Suppressor macrophage (primary cell): ENCODE measurements at places on chromosomes 6 and 20.

- DNase-seq: no peak
Observed at GRCh38 chr20:41052742-41053419, 24.3 kb downstream of the TOP1 start.

DNA sequence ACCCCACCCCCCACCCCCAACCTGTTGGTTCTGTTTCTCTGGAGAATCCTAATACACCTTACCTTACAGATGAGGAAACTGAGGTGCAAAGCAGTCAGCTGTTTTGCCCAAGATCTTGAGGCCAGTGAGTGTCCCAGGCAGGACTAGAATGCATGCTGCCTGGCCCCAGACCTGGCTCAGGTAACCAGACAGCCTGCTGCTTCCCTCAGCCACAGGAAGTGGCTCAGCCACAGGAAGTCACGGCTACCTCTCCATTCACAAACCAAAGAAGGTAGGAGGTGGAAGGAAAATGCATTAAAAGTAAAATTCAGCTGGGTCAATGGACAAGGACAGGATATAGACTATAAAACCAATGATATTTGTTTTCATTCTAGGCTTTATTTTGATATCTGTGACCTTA lies 517.6 kb downstream of the CD83 start:
- DNase-seq: no peak

DNA sequence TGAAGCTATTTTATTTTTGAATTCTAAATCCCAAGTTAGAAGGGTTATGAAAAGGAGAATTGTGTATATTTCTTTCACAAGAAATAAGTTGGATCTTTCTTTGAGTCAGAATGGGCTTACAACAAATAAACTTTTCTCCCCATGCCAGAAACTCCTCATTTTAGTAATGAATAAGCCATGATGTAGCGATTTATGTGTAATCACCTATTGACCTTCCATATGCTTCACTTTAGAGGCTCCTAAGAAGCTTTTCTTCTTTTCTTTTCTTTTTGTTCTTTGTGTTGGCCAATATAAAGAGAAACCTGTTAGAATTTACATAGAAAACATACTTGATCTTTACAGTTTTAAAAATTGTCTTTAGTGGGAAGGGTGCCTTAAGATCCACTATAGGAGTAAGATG lies 370.2 kb downstream of the UTRN start:
- no peak for DNase-seq

DNA sequence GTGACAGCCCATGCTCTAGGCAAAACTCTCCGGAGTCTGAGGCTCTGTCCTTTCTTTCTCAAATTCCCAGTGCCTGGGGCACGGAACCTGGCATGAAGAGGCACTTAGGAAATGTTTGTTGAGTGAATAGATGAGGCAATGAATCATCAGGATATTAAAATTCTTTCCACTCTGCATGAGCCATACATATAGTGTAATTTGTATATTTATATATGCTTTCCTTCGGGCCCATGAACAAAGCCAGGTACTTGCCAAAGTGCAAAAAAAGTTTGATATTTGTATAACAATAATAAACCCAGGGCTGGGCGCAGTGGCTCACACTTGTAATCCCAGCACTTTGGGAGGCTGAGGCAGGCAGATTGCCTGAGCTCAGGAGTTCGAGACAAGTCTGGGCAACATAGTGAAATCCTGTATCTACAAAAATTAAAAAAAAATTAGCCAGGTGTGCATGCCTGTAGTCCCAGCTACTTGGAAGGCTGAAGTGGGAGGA lies 212.3 kb upstream of the ZNF217 start:
- no peak for DNase-seq

- peak; percentile 24 for DNase-seq
Observed at GRCh38 chr6:3405679-3406078, 51.2 kb downstream of the SLC22A23 start.

DNA sequence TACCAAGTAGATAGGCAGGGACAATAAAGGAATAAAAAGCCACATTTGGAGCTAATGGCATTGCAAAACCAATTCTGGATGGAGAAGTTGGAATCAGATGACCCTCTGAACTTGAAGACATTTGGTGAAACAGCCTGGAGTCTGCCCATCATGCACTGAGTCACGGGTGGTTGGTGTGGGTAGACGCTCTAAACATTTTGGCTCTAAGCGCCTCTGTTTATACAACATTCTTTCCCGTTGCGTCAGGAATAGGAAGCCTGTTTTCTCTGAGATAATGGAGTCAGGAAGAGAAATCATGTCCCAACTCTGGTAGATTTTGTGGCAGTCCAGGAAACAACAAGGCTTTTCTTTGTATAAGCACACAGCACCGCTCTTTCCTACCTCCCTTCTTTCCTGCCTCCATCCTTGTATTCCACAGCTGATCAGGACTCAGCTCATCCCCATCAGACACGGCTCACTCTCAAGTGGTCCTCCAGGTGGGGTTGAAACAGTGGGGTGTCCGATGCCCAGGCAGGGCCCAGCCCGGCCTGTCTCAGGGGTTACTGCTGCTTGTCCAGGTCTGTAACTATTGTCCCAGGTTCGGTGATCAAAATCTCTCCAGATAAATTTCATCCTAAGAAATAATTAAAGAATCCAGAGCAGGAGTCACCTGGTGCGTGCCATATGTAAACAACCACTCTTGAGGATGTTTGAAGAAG lies 12.1 kb upstream of the RAMACL start:
- DNase-seq: peak; percentile 91

DNA sequence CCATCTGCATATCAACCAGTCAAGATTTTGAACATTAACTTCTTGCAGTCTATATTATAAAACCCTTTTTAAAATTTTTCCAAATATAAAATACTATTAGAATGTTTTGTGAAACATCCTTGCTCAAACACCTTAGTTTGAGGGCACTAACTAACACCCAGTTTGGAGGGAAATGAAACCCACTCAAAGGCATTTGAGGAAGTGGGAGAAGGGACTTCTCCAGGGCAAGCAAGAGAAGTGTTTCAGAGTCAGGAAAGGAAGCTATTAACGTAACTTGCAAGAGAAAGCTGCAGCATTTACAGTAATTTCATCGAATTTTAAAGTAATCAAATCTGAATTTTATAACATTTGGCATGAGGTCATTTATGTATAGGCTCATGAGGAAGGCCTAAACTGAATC lies 21.3 kb downstream of the MTFR2 start:
- DNase-seq: peak; percentile 66

- no peak for DNase-seq
Observed at GRCh38 chr6:141541581-141542324, 591.0 kb upstream of the GJE1 start.

- no peak for DNase-seq
Observed at GRCh38 chr6:150026976-150027805, 1.9 kb upstream of the RAET1L start.

GRCh38 chr20:4953881-4954280 lies 47.4 kb downstream of the SLC23A2 start:
- DNase-seq: no peak

- DNase-seq: no peak
Observed at GRCh38 chr6:17679726-17680125, 27.0 kb downstream of the NUP153 start.

DNA sequence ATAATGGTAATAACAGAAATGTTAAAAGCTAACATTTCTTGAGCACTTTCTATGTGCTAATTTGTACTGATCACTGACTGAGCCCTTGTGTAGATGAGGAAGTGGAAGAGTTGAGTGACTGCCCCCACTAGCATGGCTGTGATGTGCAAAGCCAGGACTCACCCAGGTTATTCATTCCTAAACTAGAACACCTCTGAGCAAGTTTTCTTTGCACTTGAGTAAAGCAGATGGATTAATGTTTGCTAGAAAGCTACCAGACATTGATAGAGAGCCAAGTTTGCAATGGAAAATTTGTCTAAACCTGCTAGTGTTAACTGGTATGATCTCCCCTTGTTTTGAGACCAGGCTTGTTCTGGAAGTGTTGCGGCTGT lies 467.4 kb upstream of the PLCB4 start:
- DNase-seq: peak; percentile 27

- no peak for DNase-seq
Observed at GRCh38 chr6:25913741-25914140, 16.8 kb downstream of the SLC17A2 start.

DNA sequence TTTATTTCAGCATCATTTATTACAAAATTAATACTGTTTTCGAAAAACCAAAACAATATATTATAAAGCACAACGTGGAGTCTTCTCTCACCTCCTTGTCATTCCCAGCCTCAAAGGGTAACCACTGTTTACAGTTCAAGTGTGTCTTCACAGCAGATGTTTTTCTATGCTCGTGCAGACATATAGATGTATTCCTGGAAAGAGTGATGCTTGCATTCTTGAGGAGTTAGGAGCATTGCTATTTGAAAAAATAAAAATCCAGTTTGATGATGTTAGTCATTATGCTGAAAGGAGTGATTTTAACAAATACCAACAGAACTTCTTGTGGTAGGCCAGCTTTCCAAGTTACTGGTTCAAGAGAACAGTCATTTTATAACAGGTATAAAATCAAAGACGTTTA lies 234.9 kb downstream of the BCKDHB start:
- no peak for DNase-seq

DNA sequence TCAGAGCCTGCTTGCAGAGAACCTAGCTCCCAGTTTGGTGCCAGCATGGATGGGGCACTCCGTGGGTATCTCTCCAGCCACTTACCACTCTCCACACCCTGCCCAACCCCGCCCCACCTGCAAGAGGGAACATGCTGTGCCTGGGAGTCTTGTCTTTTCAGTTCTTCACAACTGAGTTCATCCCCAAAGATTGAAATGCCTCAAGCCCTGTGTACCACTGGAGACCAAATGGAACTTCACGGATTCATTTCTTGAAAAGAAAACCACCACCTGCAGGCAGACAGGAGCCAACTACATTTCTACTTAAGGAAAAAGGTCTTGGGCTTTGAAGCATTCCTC lies 50.1 kb downstream of the TRERF1 start:
- no peak for DNase-seq

DNA sequence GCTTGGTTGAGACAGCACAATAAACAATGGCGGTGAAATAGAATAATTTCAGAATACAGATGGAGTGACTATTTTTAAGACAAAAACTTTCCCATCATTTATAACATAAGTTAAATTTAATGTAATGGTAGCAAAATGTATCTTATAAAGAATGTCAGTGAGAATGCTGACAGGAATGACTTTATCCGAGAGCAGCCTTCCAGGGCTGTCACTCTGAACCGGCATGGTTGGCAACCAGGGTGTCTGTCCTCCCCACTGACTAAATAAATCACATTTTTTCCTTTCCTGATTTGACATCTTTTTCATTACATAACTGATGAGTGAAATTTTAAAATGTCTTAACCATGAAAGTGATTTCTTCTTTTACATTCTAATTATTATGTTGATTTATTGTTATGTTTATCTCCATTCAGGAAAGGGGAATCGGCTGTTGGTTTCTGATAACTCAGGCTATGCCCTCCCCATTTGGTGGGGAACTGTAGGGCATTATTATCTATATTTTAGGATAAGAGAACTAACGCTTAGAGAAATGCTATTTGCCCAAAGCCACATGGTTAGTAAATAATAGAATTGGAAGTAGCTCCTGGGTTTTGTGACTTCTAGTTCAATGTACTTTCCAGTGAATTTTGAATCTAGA lies 109.2 kb upstream of the OGFRL1 start:
- no peak for DNase-seq

GRCh38 chr6:44072959-44073611 lies 54.2 kb downstream of the MRPL14 start:
- peak; percentile 79 for DNase-seq

DNA sequence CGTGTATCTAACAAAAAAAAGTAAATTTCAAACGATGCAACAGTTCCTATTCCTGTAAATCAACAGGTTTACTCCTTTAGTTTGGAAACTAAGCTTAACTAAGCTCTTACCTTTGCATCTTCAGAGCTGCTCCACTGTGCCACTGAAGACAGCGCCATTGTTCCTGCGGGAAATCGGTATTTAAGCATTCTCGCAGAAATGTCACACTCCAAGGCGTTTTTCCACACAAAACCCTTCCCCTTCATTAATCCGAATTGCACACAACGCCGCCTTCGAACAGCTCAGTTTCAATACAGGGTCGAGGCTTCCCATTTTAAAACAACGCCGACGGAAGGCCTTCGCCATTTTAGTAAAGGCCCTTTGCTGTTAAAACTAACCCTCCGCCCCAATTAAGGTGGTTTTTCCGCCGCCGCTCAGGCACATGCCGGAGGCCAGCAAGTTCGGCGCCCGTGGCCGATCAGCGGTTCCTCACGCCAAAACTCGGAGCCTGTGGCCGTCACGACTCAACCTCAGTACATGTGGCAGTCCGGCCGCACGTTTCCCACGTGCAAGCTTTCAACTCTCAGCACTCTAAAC lies 35.4 kb upstream of the SYNCRIP start:
- no peak for DNase-seq

GRCh38 chr20:12702312-12702711 lies 306.5 kb upstream of the SPTLC3 start:
- DNase-seq: no peak

- DNase-seq: no peak
Observed at GRCh38 chr6:45631396-45631795, 253.7 kb upstream of the SUPT3H start.

DNA sequence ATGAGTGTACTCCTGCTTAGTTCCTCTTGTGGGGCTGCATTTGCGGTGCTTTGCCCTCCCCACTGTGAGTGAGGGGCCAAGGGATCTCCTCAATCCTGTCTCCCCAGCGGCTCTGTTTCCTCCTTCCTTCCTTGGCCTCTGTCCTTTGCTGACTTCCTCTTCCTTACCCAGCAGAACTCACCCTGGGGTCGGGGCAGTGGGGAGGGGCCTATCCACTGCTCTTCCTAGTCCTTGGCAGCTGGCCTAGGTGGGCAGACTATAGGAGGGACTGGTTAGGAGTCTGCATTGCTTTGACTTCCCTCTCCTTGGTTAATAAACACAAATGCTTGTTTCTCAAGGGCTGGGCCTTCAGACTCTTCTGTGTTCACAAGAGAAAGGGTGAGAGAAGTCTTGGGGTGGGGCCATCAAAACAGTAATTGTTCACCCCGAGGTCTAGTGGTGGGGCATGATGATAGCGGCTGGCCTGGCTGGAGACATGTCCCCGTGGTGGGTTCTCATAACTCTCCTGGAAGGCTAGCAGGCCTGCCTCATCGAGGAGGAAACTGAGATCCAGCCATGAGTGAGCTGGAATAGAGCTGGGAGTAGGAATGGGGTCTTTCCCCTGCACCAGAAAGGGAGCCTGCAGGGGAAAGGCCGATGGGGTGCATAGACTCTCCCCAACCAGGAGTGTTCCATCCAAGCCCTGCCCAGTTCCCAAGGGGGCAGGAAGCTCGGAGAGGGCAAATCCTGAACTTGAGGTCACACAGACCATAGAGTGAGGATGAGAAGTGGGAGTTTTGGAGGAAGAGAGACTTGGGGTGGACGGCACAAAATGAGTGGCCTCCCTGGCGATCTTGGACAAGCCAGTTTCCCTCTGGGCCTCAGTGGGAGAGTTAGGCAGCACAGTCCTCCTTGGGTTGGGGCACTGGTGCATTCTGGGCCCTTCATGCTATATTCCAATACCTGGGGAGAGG lies 12.7 kb downstream of the FAM110A start:
- peak; percentile 60 for DNase-seq

DNA sequence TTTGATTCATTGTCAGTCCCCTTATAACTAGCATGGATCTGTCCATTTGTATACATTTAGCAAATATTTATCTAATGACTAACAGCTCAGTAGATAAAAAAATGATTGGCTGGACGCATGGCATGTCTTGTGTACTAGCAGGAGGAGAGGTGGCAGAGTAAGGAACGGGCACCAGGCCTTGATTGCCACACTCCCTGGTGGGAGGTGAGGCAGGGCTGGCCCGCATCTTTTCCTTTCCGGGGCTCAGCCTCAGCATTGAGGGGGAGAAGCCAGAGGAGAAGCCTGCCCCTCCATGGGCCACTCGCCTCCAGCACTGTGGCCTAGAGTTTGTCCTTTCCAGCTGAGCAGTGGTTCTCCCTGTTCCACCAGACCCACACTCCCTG lies 84.9 kb upstream of the TMEM181 start:
- no peak for DNase-seq
